Stimulated activated CD8-positive, alpha-beta memory T cell treated with anti-CD3 and anti-CD28 coated beads, Interleukin-7, amount 100 ng/mL, for 4 hours (primary cell): ENCODE measurements at places on chromosomes 1 and 21.

DNA sequence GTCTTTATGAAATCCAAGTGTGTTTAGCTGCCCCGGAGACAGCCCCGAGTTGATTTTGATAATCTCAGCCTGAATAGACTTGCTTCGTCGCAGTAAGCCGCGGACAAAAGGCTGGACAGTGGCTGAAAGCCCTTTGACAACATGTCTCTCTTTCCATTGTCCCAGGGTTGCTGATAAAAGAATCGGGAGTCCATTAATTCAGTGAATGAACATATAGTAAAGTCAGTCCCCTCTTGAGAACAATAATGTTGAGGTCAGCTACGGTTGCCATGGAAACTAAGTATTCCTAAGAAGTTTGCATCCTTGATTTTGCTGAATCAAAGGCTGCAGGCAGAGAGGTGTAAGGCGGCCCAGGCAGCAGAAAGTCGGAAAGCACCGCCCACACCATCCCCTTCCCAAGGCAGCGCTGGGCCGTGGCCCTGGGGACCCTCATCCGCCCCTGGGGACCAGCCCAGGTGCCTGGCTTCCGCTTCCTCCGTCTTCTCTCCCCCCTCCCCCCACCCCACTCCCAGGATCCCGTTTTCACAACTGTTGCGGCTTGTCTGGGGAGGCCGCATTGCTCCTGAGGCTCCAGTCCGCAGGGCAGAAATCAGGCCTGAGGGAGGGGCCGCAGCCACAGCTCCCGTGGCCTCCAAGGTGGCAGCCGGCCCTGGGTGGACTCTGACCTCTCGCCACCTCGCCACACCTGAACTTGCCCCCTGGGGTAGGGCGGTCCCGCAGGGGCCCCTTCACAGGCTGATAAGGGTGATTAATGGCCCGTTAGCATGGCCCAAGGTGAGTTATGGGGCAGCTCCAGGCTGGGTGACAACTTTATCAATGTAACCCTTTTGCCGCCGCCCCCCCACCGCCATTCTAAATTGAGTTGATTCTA, 180.9 kb downstream of the PRDM16 start:
- DNase-seq: no peak

DNA sequence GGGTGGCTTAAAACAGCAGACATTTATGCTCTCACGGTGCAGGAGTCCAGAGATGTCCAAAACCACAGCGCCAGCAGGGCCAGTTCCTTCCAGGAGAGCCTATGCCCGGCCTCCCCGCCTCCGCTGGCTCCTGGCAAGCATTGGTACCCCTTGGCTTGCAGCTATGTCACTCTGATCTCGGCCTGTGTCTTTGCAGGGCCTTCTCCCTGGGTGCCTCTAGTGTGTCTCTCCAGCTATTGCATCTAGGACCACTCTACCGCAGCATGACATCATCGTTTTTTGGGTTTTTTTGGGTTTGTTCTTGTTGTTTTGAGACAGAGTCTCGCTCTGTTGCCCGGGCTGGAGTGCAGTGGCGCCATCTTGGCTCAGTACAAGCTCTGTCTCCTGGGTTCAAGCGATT, 197.6 kb upstream of the VAMP3 start:
- no peak for DNase-seq

DNA sequence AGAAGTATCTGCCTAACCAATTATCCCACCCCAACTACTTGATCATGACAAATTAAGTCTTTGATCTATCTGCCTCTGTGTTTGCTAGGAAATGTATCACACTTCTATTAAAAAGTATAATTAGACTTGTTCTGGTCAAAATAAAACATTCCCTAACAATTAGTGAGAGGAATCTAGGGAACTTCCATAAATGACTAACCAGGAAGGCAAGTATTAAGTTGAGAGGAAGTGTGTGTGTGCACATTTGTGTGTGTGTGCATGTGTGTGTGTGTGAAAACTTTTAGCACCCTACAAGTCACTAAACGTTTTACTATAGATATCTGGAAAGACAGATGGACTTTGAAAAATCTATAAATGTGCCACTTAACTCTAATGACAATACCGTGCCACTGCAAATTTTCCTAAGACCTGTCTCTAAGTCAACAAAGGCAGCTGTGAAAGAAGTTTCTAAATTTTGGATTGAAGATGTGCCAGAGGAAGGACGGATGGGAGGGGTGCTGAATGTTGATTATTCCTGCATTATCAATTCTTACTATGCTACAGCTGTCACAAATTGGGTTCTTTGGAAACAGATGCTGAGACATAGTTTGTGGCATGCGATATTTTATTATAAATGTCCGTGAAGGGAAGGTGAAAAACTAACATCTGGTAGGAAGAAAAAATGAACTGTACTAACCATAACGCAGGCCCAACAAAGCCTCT, 567.1 kb downstream of the PTPRC start:
- DNase-seq: no peak

DNA sequence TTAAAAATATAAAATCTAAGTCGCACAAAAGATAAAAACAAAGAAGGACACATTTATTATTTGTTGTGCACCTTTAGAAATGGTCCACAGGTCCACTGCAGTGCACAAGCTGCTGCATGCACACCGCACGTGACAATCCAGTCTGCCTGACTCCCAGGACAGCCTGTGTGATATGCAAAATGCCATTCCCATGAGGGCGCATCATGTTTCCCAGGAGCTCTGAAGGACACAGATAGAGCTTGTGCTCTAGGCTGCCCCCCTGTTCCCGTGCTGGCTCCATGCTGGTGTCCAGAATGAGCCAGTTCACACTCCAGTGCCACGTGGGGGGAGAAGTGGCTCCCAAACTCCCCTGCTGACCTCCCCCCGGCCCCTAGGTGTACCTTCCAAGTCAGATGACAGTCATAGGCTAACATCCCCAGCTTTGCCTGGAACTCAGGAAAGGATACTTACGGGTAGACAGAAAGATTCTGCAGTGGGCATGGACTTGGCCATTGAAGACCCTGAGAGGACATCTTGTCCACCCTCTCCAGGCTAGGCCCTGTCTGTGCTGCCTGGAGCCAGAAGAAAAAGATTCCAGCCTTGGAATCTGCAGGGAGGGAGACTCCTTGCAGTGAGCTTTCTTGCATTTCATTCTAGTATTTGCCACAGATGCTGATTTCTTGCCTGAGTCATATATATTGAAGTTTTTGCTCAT, 26.3 kb downstream of the RAB7B start:
- no peak for DNase-seq

DNA sequence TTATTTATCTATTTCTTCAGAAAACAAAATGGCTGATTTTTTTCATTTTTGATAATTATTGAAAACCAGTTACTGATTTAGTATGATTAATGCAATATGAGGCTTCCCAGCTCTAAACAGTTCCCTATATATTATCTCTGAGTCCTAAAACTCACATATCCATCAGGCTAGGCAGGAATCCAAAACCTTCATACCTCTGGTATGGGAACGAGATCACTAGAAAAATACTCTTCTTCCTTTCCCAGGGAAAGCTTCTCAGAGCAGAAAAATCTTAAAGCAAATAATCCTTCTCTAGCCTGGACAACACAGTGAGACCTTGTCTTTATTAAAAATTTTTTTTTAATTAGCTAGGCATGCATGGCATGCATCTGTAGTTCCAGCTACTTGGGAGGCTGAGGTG, 42.5 kb downstream of the KDM5B start:
- no peak for DNase-seq
